ENCODE measurements at places on chromosomes 1 and 21.
A peak's percentile ranks its signal among the peaks of the same experiment; 100 is the strongest.

GRCh38 chr1:229379846-229380245 lies 37.0 kb upstream of the CCSAP start:
- no peak for DNase-seq

- no peak for DNase-seq
Observed at GRCh38 chr1:170162459-170163246, 16.9 kb downstream of the NTMT2 start.

GRCh38 chr1:78833491-78833890 lies 173.0 kb downstream of the ADGRL4 start:
- no peak for DNase-seq

DNA sequence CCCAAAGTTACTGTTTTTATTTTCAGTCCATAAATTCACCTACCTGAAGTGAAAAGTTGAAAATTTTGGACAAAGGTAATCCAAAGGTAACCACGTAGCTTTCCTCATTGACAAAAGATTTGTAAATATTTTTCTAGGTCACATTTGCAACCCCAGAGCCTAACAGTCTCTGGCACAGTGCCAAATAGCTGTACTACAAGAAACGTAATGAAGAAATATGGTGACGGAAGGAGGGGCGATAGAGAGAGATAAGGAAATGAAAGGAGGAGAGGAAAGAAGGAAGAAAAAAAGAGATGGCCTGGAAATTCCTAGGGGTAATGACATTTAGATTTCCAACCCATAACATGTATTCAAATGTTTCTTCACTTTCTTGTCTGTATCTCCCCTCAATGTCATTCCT lies 159.4 kb downstream of the BARHL2 start:
- DNase-seq, result no peak

- no peak for DNase-seq
Observed at GRCh38 chr1:150695561-150695960, 1.4 kb downstream of the GOLPH3L start.

GRCh38 chr21:41727784-41728763 lies 38.8 kb downstream of the RIPK4 start:
- DNase-seq, result no peak

DNA sequence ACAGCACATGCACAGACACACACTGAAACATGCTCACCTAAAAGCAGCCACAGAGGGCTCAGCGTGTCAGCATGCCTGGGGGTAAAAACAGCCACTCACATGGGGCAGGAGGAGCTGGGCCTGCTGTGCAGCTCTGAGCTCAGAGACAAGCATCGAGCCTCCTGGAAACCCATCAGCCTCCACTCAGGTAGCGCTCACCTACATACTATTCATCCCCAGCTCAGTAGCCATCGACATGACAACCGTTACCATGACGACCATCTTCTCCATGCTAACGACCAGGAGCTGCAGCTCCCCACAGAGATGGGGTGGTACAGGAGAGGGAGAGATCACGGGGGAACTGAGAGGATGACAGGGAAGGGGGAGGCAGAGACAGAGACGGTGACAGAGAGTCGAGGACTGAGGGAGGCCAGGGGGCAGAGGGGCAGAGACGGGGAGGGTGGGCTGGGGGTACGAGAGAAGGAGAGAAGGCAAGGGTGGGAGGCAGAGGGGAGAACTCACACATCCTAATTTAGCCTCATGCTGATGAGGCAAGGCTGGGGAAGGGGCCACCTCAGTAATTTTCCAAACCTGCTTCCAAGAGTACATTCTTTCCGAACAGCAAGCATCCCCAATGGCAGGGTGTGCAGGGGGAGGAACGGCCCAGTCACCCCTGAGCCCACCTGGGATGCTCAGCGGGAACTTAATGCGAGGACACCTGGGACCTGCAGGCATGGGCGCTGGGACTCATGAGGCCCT lies 28.4 kb downstream of the SDC3 start:
- no peak for DNase-seq

- no peak for DNase-seq
Observed at GRCh38 chr1:225435487-225435886, 7.6 kb upstream of the LBR start.

GRCh38 chr1:56070601-56071000 lies 508.8 kb downstream of the PLPP3 start:
- no peak for DNase-seq

DNA sequence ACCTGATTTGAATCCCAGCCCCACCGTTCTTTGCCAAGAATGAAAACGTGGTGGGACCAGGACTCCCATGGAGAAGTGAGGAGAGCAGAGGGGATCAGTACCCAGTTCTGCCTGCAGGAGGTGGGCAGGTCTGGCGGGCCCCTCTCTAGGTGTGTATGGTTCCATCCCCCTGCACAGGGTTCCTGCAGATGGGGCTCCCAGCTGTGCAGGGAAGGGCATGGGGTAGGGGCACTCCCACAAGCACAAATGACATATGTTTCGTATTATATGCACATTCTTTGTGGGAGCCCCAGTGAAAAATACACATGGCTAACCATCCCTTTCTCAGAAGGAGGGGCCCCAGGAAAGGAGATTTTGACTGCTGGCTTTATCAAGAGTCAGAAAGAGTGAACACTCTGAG lies 144.6 kb downstream of the PLPP3 start:
- DNase-seq, result no peak

DNA sequence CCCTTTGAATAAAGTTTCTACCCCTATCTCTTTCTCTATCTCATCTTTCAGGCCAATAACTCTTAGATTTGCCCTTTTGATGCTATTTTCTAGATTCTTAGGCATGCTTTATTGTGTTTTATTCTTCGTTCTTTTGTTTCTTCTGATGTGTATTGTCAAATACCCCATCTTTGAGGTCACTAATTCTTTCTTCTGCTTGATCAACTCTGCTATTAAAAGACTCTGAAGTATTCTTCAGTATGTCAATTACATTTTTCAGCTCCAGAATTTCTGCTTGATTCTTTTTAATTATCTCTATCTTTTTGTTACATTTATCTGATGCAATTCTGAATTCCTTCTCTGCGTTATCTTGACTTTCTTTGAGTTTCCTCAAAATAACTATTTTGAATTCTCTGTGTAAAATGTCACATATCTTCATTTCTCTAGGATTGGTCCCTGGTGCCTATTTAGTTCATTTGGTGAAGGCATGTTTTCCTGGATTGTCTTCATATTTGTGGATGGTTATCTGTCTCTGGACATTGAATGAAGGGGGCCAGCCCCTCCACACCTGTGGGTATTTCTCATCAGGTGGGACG lies 11.2 kb upstream of the CYP2J2 start:
- no peak for DNase-seq

DNA sequence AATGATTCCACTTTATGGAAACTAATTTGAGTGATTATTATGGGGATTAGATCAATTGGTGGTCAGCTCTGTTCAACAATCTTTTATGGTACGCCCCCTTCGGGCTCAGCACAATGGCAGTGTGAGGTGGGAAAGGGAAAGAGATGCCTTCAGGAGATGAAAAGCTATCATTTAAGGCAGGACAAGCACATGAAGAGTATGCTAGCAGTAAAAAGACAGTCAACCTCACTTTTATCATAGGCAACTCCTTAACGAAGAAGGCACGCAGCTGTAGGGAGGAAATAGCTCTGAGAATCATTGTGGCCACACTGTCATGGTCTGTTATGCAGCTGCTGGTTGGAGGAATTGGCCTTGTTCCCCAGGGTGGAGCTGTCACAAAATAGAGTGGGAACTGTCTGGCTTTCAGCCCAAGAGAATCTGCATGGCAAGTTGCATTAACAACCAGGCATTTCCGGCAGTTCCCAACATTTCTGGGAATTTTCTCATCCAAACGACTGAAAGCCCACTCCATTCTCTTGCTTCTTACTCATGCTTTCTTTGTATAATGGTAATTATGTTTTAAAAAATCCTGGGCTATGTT lies 54.4 kb upstream of the BCL10 start:
- no peak for DNase-seq

- DNase-seq, result peak; percentile 5
Observed at GRCh38 chr1:222394224-222394623, 153.7 kb downstream of the HHIPL2 start.

DNA sequence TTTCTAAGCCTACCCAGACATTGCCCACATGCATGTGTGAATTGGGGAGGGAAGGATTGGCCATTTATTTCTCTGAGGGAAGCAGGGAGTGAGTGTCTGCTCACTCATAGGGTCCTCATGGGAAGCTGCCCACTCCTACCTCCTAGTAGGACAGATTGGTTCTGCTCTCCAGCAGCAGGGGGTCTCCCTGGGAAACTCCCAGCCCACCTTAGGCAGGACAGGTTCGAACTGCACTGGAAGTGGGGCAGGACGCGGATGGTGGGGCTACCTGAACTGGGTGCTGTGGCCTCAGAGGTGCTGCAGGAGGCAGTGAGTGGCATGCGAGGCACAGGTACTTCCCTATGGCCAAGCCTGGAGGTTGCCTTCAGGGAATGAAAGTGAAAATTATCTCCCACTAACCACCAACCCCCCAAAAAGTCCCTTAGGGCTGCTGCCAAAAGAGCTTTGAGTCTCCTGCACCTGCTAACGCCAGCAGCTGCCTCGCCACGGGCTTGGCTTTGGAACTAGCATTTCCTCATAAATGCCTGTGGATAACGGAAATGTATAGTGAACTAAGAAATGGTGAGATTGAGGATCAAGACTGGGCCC lies 157.0 kb upstream of the COA6 start:
- DNase-seq, result no peak

All from C1 segment of cervical spinal cord (tissue), 14 donors.